ENCODE measurements at places on chromosomes 11 and 22.

DNA sequence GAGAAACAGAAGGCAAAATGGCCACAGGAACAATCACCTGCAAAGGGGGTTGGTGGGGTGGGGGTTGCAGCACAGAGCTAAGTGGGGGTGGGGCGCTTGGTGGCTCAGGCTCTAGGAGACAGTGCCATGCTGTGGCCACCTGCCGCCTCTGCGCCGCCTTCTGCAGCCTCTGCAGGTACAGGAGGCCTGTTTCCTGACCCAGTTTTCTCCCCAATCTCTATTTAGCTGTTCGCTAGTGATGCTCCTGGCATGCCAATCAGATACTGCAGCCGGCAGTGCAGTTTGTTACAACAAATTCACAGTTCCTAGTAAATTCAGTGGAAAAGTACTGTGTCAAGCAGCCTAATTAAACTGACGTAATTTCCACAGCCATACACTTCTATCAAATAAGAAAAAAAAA lies 106.4 kb downstream of the SERGEF start:
- DNase-seq: no peak

DNA sequence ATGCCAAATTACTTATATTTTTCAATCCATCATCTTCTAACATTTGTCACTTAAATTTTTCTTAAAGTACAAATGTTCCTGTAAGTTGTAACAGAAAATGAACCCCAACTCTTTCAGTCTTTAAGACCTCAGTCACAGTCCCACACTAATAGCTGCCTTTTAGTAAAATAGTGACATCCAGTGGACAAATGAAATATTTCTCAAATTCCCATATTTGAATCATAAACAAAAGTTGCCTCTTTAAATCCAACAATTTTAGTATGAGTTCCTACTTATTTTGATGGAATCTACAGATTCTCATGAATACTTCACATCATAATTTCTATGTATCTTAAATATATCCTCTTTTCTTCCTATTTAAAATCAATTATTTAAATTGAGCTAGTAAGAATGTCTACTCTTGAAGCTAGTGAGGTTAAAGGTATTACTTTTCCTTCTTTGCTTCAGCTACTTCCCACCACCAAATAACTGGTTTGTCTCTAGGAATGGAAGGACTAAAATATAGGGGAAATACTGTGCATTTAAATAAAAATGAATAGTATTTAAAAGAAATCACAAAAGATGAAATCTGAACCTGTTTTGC lies 9.2 kb downstream of the LIN7C start:
- DNase-seq: no peak

DNA sequence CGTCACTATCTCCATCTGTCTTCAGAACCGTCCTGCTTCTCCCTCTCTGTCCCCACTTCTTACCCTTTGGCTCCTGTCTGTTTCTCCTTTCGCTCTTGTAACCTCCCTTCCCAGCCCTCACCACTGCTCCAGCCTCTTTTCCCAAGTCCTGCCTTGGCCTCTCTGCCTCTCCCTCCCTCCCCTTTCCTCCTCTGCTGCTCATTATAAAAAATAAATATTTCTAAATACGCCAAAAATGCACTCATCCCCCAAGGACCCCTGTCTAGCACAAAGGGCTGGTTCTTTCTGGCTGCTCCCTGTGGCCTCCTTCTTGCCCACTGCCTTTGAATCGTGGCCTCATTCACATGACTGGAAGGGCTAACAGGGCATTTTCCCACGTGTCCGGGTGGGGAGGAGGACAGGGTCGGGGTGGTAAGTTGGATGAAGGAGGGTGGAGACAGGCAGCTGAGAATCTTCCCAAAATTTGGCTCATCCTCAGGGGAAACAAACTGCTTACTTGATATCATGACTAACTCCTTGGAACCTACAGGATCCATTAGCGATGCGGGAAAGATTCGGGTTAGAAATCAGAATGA lies 26.4 kb upstream of the OAF start:
- no peak for DNase-seq

DNA sequence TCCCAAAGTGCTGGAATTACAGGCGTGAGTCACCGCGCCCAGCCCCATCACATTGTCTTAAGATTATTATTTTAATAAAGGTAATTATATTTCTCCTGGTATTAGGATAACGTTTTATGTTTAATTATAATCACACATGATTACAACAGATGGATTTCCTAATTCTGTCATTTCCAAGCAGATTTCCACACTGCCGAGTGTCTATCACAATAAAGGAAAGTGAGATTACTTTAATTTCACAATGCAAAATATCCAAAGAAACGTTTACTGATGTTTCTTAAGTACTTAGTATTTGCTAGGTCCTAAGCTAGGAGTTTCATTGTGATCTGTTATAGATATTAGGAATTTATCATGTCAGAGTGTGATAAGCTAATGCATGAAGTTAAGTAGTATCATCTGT lies 203.5 kb upstream of the CTSC start:
- DNase-seq: no peak

- DNase-seq: no peak
These were observed 64.0 kb downstream of the SOX6 start for GRCh38 chr11:16292167-16292859.

Measured in stimulated activated CD4-positive, alpha-beta T cell treated with anti-CD3 and anti-CD28 coated beads, Interleukin-1b, Interleukin-23, amount 100 ng/mL, for 4 hours (primary cell).